ENCODE measurements at places on chromosomes 7 and 10. TPM values are rescaled to one million over a fixed set of nuclear protein-coding genes. Genes with fewer than 3 reads are reported as not detected.

PRRT4 gene
- total RNA-seq, result 4.1 TPM

FGL2 gene
- 29.5 TPM for total RNA-seq

IFIT1B gene
- 4.9 TPM for total RNA-seq

CALHM3 gene
- total RNA-seq, result not detected

DDX50 gene
- 41.7 TPM for total RNA-seq
